Activated CD8-positive, alpha-beta T cell treated with anti-CD3 and anti-CD28 coated beads for 36 hours (primary cell): ENCODE measurements at places on chromosomes 12 and 14. TPM values are rescaled to one million over a fixed set of nuclear protein-coding genes. Genes with fewer than 3 reads are reported as not detected.
A peak's percentile ranks its signal among the peaks of the same experiment; 100 is the strongest.

Gene PRB2
- total RNA-seq: not detected

- no peaks in the 10 kb centered on the region for H3K27me3 ChIP-seq
- H3K27ac ChIP-seq: no peak overlapping the region
- no peaks in the 10 kb centered on the region for H3K4me1 ChIP-seq
- no peak for DNase-seq
These were observed 263.0 kb upstream of the ALG10 start for GRCh38 chr12:33759279-33759678.

- H3K4me3 ChIP-seq: peak overlapping the region; percentile 93
- H3K27me3 ChIP-seq: peaks cover 4% of the 10 kb centered on the region
- peak; percentile 21 for DNase-seq
- H3K36me3 ChIP-seq: peaks cover 4% of the 10 kb centered on the region
- peaks cover 17% of the 10 kb centered on the region for H3K4me1 ChIP-seq
These were observed 604 bp downstream of the HCFC2 start for GRCh38 chr12:104064842-104065427.

- no peak overlapping the region for H3K27ac ChIP-seq
- H3K4me1 ChIP-seq: no peaks in the 10 kb centered on the region
- H3K27me3 ChIP-seq: no peaks in the 10 kb centered on the region
- H3K4me3 ChIP-seq: no peak overlapping the region
- H3K36me3 ChIP-seq: no peaks in the 10 kb centered on the region
- DNase-seq: no peak
These were observed 65.8 kb downstream of the C14orf39 start for GRCh38 chr14:60420050-60420449.
